ENCODE measurements at places on chromosomes 5 and 9.

GRCh38 chr5:68365889-68366288, 150.3 kb downstream of the PIK3R1 start:
- no peak for DNase-seq

DNA sequence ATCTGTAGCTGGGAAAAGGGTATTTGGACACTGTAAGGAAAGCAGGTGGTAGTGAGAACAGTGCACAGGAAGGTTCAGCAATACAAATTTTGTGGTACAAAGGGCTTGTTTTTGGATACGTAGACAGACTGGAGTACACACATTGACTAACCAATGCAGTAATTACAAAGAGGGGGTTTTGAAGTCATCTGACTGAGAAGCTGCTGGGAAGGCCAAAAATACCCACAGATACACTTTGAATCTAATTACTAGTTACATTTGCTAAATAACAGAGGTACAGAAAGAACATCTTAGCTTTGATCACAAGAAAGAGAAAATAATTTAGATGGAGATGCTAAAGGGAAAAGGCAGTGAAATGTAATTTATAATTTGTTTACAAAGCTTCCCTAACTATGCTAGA, 45.9 kb downstream of the PKD2L2 start:
- DNase-seq: no peak

- no peak for DNase-seq
These were observed 112.6 kb upstream of the MTAP start for GRCh38 chr9:21689854-21690253.

- no peak for DNase-seq
These were observed 321.4 kb upstream of the SEMA6A start for GRCh38 chr5:116896001-116896400.

- DNase-seq: no peak
These were observed 43.6 kb downstream of the SPTLC1 start for GRCh38 chr9:92071634-92072033.

DNA sequence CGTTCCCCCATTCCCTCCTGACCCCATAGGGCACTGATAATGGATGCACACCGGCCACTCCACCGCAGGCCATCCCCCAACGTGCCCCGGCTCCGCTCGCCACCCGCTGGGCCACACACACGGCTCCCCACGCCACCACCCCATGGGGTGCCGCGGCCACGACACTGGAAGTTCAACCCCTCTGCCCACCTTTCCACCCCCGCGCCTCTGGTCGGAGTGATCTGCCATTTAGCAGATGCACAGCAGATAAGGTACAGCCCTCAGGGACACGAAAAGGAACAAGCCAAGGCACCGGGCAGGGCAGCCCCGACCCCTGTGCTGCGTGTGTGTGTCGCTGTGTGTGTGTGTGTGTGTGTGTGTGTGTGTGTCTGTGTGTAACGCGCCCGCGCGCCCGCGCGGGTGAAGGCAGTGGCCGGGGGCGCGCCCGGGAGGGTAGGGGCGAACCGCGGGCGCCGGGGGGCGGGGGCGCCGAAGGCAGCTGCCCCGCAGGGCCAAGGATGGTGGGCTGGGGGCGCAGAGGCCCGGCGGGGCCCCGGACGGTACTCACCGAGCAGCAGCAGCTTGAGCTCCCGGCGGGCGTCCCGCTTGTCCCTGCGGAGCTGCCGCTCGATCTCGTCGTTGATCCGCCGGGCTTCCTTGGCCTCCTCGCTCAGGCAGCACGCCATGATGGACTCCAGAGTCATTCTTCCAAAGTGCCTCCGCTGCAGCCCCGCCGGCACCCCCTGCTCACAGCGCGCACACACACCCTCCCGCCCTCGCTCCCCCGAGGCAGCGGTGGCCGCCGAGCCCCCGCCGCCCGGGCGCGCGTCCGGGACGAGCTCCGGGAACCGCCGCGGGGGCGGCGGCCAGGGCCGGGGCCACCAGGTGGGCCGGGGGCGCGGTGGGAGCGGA, 813 bp downstream of the GNAQ start:
- DNase-seq: peak; percentile 65

Data from nucleus accumbens (tissue), 56 donors.